ENCODE measurements at places on chromosomes 4 and X.

DNA sequence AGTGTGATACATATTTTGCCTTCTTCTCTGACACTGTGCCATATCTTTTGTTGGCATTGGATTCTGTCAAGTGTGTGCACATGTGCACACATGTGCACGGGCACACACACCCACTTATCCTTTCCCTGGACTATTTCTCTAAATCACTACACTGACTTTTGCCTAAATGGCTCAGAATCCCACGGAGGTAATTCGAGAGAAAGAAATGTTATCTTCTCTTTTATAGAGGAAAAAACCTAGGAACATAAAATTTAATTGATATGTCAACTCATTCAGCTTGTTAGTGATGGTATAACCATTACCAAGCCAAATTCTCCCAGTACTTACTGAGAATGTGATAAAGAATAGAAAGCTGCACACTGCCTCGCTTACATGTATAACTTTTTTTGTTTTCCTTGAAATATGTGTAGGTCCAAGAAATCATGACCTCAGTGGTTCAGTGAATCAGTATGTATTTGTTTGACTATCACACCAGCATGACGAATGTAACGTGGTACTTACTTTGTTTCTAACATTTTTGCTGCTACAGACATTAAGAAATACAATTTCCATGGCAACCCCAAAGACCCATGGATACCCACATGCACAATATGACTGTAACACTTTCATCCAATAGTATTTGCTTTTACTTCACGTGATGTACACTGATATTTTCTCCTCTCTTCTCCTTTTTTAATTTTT is 163.0 kb downstream of the PCDH7 start:
- DNase-seq = no peak

- DNase-seq = peak; percentile 89
Measured at GRCh38 chrX:120244735-120245498, 5.7 kb upstream of the ZBTB33 start.

DNA sequence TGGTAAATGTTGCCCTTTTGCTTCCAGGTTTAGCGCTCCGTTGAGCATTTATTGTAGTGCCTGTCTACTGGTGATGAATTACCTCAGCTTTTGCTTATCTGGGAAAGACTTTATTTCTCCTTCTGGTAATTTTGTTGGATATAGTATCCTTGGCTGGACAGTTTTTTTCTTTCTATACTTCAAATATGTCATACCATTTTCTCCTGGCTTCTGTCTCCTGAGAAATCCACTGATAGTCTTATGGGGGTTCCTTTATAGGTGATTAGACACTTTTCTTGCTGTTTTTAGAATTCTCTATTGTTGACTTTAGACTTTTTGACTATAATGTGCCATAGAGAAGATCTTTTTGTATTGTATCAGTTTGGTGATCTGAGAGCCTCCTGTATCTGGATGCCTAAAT is 73.5 kb downstream of the ARFIP1 start:
- DNase-seq = no peak

GRCh38 chrX:12060489-12061260 is 77.6 kb upstream of the FRMPD4 start:
- DNase-seq = no peak

GRCh38 chr4:41602886-41603498 is 65.0 kb downstream of the LIMCH1 start:
- DNase-seq = no peak

- DNase-seq = no peak
Measured at GRCh38 chr4:169202145-169202699, 68.5 kb downstream of the SH3RF1 start.

DNA sequence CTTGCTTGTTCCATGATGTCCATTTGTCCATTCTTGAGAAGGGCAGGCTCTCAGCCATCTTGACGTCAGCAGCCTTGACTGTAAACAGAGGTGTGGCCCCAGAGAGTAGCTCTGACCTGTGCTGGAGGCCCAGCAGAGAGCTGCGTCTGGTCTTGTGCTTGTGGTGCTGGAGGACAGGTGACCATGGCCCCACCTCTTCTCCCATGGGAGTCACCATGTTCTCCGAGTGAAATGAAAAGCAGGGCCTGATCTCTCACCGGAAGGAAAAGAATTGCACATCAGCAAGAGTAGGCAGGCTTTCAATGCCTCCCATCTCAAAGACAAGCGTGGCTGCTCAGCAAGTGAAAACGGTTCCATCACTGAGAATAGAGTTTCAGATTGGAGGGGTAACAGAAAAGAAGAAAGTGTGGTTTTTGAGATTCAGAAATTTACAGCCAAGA is 11.5 kb downstream of the PARM1 start:
- DNase-seq = no peak

DNA sequence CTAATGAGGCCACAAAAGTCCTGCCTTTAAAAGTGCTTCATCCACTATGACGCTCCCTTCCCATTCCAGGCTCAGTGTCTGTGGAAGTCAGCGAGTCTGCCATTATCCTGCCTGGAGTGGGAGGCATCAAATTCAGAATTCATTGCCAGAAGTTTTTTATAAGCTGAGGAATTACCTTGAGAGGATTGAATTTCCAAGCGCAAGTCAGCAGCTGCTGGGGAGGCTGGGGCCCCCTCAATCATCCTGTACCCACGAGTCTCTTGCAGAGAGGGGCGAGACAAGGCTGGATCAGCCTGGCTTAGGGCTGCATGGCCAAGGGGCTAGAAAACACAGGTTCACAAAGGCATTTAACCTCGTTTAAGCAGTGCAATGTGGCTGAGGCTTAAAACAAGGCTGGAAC is 170.5 kb upstream of the NOCT start:
- no peak for DNase-seq

DNA sequence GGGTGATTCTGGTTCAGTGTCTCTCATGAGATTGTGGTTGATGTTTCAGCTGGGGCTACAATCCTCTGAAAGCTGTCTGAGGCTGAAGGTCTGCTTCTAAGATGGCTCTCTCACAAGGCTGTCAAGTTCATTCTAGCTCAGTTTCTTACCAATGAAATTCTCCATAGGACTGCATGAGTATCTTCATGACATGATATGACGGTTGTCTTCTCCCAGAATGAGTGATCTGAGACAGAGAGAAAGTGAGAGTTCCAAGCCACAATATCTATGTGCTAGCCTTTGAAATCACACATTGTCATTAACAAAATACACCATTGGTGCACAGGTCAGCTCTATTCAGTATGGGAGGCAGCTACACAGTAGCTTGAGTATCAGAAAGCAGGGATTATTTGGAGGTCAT is 27.3 kb downstream of the PITX2 start:
- no peak for DNase-seq

- DNase-seq = no peak
Measured at GRCh38 chr4:59258002-59258401, 1942.1 kb upstream of the ADGRL3 start.

DNA sequence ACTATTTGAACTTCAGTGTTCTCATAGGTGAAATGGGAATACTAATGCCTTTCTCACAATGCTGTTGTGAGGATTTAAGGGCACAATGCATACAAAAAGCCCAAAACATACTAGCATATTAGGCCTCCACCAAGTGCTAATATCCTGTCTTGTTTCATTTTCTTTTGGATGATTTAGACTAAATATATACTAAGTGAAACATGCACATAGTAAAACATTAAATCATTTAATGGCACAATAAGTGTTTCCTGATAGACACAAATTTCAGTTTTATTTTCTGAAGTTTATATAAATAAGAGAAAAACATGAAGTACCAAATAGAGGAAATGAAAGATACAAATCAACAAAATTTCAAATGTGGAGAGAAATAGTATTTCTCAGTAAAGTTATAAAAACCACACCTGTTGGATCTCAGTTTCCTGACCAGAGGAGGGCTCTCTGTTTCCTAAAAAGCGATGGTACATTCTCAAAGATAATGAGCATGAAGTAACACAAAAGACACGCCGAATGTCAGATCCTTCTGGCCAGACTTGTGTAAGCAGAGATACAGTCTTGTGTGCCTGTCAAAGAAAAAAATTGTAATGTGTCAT is 25.1 kb downstream of the DDX60 start:
- DNase-seq = no peak

- peak; percentile 73 for DNase-seq
Measured at GRCh38 chr4:68953056-68953596, 1.5 kb upstream of the UGT2A3 start.

DNA sequence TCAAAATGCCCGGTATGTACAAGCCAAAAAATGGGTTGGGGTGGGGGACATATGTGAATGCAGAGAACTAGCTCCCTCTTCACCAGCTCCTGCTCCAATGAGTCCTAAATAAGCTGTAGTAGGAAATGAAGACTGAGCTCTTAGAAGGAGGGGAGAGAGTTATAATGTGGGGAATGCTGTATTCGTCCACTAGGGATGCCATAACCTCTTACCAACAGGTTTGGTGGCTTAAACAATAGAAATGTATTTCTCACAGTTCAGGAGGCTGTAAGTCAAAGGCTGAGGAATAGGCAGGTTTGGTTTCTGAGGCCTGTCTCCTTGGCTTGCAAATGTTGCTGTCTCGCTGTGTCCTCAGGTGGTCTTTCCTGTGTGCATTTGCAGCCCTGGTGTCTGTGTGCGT is 4.4 kb upstream of the INPP4B start:
- peak; percentile 16 for DNase-seq

DNA sequence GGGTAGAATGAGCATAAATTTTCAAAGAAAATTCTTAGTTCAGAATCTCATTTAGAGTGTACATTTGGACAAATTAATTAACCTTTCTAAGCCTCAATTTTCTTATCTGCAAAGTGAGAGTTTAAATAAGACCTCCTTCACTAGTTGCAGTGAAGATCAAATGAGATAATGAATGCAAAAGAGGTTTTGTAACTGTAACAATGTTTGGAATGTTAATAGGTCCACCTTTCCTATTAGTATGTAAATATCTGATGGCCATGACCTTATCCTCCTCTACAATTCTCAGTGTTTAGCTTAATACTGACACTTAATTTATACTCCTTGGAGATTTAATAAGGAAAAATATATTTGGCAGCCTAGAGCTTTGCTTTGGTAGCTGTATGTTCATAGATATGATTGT is 138.8 kb downstream of the GABRG1 start:
- no peak for DNase-seq

DNA sequence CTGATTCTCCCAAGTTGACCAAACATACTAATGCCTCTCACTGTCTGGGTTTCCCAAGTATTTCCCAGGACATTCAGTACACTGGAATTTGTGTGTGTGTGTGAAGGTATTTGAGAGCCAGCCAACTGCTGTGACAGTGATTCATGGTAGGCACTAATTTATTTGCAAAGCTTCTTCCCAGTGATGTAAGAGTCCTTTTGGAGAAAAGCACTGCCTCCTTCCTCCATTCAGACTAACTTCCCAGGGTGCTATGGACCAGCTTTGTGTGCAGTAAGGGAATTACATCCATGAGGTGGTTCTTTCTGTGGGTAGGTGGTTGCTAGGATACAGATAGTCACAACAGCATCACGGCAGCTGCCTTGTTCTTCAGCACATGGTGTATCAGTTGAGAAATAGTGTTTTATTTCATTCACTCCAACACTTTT is 8.7 kb downstream of the EGF start:
- DNase-seq = no peak

DNA sequence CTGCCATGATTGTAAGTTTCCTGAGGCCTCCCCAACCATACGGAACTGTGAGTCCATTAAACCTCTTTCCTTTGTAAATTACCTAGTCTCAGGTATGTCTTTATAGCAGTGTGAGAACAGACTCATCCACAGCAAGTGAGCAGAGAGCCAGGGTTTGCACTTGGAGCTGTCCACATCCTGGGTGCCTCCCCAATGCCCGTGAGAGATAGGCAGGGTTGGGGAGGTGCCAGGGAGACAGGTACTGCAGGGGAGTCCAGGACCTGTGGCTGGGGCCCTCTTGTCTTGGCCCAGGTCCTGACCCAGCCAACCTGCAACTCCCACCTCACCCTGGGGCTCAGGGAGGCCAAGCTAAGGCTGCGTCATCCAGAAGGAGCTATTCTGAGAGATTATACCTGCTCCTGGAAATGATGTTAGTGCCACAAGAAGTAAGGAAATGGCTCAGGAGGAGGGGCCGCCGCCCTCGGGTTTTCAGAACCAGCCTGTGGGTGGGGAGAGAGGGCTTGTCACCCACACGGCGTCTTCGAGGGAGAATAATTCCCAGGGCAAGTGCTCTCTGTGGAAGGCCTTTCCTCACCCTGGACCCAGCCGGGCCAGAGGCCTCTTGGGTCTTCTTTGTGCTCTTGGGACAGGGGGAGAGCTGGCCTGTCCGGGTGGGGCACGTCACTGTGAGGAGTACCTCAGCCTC is 66.5 kb downstream of the ADRA2C start:
- DNase-seq = no peak

- DNase-seq = no peak
Measured at GRCh38 chr4:92120810-92121498, 182.8 kb upstream of the GRID2 start.

- DNase-seq = no peak
Measured at GRCh38 chr4:110628663-110629213, 5.9 kb upstream of the PITX2 start.

GRCh38 chr4:75821966-75822365 is 80.3 kb downstream of the PPEF2 start:
- no peak for DNase-seq

DNA sequence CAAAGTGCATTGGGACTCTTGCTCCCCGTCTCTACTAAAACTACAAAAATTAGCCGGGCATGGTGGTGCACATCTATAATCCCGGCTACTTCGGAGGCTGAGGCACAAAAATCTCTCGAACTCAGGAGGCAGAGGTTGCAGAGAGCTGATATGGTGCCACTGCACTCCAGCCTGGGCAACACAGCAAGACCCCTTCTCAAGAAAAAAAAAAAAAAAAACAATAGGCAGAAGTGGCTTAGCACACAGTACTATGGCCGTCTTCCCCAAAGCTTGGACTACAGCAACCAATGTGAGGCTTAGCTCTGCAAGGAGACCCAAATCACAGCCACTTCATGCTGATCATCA is 162.8 kb upstream of the PRDX4 start:
- DNase-seq = no peak

DNA sequence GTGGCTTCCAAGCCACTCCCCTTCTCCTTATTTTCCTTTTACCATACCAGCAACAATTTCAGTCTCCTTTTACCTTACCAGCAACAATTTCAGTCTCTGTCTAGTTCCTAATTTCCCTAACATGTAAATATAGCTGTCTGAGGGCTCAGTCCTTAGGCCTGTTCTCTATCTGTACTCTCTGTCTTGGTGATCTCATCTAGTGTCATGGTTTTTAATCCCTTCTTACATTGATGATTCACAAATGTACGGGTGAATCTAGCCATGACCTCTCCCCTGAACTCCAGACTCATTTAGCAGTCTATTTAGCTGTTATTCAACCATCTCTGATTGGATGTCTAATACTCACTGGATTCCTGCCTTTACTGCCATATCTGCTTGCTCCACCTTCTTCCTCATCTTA is 7.2 kb downstream of the IL15 start:
- peak; percentile 58 for DNase-seq

GRCh38 chr4:184282895-184283654 is 65.4 kb upstream of the ENPP6 start:
- no peak for DNase-seq

DNA sequence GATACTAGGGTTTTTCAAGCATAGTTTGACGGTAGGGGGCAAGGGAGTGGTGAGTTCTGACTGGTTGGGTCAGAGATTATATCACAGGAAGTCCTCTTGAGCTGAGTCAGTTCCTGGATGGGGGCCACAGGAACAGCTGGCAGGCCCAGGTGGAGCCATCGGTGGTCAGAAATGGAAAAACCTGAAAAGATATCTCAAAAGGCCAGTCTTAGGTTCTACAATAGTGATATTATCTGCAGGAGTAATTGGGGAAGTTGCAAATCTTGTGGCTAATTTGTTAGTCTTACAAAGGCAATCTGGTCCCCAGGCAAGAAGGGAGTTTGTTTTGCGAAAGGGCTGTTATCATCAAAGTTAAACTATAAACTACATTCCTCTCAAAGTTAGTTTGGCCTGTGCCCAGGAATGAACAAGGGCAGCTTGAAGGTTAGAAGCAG is 159.3 kb downstream of the PTCHD1 start:
- DNase-seq = peak; percentile 1
